ENCODE measurements at places on chromosomes 4 and X.

DNA sequence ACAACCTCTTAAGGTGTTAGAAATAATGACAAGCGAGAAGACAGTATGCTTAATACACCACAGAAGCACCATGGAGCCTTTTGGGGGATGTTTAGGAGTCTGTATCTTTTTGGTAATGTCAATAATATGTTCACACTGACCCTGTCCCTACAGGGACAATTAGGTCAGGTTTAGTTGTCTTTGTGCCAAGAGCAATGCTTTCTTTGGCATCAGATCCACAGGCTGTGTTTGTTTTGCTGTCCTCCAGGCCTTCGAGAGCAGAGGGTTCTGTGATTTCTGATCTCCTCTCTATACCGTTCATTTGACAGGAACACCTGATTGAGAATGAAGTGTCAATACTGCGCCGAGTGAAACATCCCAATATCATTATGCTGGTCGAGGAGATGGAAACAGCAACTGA is 153.8 kb downstream of the DCLK2 start:
- no peak for DNase-seq

GRCh38 chr4:88812420-88812819 is 114.8 kb upstream of the NAP1L5 start:
- DNase-seq, result no peak

- DNase-seq, result no peak
Observed at GRCh38 chr4:53371843-53372521, 5.5 kb upstream of the FIP1L1 start.

DNA sequence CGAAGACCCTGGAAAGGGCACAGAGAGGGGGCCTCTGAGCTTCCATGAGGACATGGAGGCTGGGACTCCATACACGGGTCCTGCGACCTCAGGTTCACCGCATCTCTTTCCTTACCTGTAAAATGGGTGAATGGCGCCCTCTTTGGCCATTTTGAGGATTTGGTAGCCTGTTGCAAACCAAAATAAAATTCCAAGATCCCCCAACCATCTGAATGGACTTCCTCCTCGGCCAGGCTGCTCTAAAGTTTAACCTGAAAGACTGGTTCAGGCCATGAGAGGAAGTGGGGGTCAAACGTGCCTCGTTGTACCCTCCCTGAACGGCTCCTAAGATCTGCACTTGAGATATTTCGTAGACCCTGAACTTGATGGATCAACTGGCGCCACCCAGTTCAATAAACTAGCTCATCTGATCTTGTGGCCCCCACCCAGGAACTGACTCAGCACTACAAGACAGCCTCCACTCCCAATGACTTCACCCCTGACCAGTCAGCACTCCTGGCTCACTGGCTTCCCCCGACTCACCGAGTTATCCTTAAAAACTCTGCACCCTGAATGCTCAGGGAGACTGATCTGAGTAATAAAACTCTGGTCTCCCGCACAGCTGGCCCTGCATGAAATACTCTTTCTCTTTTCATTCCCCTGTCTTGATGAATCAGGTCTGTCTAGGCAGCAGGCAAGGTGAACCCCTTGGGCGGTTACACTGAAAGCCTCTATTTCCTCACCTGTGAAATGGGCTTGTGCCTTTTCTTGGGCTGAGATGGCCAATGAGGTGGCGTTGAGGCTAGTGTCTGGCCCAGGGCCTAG is 32.9 kb upstream of the GPR78 start:
- DNase-seq, result peak; percentile 28

DNA sequence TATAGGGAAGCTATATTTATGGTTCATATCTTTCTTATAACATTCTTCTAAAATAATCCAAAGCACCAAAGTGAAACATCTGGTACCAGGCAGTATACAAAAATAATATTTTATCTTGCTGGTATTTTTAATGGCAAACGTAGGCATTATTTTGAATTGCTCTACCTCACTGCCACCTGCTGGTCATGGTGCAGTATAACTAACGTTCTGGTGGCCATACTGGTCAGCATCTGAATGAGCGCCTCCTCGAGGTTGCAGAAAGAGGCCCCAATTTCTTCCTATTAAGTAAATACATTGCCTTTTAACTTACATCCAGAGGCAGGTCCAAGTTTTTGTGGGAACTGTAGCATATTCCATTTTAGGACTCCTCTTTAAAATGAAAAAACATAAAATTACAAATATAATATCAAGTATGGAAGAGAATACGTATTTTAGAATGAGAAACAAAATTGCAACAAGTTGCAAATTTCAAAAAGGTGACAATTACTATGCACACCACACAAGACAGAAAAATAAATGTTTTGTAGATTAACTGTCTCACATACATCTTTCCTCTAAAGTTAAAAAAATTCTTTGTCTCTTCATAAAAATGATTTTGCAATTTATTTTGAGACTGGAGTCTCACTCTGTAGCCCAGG is 22.9 kb upstream of the CWH43 start:
- peak; percentile 28 for DNase-seq

DNA sequence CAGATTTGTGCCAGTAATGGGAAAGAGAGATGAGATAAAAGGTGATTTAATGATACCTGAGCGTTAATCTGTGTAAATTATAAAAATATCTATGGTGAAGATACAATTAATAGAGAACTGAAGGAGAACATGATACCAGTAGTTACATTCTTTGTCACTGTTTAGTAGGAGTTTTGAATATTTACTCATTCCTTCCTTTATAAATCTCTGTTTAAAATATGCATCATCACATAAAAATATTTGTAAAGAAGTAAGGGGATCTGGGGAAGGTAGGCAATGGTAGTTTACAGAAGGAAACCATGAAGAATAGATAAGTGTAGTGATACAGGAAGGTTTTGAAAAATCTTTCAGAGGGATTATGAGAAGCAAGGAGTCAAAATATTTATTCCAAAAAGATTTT is 190.6 kb upstream of the PCDH18 start:
- DNase-seq, result no peak

DNA sequence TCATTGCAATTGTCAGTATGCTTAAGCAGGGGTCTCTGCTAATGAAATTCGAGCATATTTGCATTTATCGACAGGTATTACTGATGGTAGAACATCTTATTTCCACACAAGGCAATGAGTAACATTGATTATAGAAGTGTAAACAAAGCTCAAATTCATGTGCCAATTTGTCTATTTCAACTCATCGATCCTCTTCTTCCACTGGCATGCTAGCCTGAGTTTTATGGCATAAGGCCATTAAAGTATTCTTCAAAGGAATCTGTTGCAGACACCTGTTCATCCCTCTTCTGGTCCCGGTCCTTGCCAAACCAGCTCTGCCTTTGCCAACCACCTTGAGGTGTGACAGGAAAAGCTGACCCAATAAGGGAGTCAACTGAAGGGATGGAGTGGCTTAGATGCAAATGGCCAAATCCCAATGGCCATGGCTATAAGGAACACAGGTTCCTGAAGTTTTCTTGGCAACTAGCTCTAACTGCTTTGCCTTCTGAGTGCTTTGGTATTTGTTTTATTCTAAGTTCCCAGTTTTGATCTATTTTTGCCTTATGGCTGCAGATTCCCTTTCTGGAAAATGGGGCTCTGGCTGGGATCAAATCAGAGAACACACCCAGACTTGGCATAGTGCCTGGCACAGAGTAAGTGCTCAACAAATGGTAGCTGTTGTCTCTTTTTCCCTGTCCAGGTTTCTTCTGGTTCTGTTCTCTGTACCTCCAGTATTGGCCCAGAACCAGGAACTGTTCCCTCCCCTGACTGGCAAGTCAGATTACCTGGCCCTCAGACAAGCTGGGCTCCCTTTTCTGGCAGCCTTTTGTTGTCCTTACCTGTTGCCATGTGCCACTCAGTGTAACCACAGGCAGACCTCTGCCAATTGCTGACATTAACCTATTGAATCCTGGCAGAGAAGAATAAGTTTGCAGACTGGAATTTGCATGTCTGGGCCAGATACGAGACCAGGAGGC is 63.1 kb downstream of the RTL9 start:
- DNase-seq, result no peak

DNA sequence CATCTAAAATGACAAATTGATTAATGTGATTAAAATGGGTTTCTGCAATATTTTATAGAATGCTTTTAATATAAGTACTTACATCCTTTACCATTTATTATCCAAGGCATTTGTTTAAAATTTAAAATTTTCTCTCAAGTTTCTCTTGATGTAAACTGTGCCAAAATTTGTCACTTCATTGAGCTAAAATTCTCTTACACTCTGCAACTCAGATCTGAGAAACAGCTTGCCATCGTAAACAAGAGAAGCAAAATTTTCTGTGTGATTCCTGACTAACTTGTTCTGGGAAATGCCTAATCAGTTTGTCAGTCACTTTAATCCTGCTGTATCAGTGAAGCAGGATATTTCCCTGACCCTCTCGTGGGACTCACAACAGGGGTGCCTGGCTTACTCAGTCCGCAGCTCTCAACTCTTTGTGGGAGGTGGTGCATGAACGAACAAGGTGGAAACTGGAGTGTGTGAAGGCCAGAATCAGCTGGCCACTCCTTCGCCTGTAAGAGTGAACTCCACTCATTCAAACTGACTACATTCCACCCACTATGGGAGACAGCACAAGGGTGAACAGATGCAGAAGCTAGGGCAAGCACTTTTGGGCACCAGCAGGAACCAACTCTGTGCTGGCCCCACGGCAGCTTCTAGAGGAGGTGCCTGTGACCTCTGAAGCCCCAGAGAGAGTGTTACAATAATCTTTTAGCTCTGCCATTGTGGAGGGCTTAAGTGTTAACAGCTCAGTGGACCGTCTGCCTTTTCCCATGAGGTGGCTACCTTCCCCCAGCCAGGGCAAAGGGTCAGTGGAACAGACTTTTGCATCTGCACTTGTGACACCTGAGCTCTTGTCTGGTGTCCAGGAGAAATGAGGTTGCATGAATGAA is 349.4 kb downstream of the FAT4 start:
- DNase-seq, result no peak

- no peak for DNase-seq
Observed at GRCh38 chr4:47465004-47465403, 1.5 kb upstream of the COMMD8 start.

- DNase-seq, result no peak
Observed at GRCh38 chr4:89788206-89789072, 48.5 kb downstream of the SNCA start.

DNA sequence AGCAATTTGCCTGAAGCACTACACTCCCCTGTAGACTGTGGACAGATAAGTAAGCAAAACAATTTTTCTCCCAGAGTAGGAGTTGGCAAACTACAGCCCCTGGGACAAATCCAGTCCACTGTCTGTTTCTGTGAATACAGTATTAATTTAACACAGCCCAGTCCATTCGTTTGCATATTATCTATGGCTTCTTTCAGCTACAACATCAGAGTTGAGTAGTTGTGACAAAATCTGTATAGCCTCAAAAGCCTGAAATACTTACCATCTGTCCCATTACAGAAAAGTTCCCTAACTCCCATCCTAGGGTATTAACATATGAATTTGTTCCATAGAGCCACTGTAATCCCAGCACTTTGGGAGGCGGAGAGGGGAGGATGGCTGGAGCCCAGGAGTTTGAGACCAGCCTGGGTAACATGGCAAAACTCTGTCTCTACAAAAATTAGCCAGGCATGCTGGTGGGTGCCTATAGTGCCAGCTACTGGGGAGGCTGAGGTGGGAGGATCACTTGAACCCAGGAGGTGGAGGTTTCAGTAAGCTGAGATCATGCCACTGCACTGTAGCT is 53.0 kb downstream of the AMELX start:
- no peak for DNase-seq

DNA sequence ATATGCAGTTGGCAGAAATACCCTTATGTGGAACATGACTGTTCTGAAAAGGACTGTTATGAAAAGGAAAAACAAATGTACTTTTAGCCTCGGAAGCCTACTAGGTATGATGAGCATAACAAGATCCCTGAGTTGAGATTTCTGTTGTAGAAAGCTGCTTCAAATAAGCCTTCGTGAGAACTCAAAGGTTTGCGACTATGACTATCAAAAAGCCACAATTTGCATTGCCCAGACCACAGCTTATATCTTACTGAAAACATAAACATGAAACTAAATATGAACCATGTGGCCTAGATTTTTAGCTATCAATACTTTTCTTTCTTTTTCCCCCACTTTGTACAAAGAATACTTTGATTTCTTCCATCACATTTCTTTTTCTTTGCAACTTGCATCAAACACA is 398.2 kb upstream of the LCORL start:
- DNase-seq, result no peak

DNA sequence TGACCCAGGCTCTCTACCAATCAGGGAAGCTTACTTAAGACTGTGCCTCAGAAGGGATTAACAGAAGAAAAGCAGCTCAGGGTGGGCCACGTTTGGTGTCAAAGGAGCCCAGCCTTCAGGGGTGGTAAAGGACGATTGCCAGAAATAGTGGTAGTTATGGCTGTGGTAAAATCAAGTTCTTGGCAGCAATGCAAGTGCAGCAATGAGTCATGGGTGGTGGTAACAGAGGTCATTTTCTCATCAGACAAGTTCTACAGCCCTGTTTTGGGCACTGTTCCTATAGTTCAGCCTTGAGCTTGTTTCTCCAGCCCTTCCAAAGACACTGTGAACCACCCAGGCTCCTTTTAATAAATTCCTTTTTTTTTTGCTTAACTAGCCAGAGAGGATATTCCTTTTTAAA is 120.3 kb downstream of the EFHC2 start:
- DNase-seq, result no peak

GRCh38 chr4:121913667-121914066 is 38.2 kb downstream of the TRPC3 start:
- no peak for DNase-seq

DNA sequence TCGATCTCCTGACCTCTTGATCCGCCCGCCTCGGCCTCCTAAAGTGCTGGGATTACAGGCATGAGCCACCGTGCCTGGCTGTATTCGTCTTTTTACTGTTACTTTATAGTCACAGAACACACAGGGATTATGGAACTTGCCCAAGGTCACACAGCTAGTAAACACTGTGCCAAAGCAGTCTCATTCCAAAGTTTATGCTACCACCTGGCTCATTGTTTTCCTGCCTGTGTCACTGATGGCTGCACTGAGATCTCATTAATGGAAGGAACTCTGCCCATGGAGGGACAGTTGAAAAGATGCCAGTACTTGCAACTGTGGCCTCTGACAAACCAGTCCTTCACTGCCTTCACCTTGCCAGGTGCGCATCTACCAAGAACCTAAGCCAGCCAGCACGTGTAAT is 517.7 kb downstream of the BCOR start:
- DNase-seq, result no peak

All from GM19239 (cell line).